ENCODE measurements at places on chromosomes 4 and X.

DNA sequence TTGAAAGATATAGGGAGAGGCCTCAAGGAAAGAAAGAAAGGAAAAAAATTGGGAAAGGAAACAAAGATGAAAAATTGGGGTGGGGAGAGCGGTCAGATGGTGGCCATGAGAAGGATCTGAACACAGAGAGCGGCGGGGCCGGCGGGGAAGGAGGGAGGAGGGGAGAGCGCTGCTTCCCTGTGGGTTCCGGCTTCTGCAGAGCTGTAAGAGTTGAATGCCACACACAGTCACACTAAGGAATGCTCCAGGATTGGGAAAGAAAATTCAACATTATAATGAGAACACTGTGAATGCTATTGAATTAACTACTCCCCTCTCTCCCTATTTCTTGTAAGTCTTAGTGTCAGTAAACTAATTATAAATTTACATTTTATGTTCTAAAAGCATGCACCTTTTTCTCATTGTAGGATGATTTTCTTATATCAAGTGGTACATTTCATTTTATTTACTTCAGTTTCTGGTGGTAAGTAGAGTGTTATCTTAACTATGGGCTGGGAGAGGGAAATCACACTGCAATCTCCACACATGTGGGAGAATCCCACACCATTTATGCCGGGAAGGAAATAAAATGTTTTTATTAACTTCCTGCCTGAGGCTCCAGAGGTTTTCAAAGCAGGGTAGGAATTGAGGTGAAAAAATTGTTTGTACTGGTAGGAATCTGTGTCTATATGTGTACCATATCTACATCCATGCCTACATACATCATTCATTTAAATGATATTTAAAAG, 904 bp downstream of the F11 start:
- no peak for DNase-seq

DNA sequence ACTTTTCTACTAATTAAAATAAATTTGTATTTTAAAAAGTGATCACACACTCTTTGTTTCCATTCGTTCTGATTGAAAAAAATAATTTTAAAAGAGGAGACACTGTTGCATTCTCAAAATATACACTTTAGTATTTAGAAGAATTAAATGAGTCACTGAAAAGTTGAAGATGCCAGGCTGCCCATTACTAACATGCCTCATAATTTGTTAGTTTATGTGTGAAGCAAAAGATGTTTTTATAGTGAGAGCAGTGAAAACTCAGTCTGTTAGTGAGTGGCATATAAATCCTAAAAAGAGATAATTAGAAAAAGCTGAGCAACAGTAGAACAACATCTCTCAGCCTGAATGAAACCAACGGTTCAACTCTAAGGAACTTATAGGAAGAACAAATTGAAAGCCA, 143.4 kb downstream of the CDS1 start:
- DNase-seq = no peak

DNA sequence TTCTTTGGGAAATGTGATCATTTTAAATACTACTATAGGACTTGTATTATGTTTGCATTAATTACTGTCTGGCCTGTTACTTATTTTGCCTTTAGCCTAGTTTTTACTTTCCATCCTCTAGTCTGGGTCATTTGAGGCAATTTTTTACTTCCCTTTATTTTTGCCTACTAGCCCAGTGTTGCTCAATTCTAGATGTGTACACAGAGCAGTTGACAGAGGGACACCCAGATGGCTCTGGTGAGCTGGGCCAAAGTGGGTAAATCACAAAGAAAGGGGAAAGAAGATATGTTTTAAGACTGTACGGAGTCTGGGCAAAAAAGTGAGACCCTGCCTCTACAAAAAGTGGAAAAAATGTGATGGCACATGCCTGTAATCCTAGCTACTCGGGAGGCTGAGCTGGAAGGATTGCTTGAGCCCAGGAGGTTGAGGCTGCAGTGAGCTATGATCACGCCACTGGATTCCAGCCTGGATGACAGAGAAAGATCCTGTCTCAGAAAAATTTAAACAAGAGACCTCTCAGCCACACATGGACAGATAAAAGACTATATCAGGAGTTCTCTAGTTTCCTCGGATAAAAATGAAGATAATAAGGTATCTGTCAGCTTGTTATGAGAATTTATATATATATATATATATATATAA, 35.7 kb downstream of the APOO start:
- DNase-seq = no peak

DNA sequence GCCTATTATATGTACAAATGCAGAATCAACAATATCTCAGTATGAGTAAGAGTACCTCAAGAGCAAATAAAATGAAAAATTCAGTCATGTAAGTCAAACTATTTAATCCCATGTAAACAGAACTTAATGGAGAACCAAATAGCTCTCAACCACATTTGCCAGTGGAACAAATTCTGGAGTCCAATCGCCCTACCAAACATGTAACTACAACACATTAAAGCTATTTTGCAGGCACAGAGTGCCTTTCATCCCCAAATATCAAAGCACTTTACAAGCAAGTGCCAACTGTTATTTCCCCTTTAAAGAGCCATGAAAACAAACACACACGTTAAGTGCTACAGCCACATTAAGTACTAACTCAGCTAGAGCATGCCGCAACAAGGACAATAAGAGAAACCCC, 51.3 kb downstream of the PCDH19 start:
- no peak for DNase-seq

- DNase-seq = no peak
Measured at GRCh38 chrX:129998021-129998420, 15.6 kb downstream of the BCORL1 start.

GRCh38 chrX:68396953-68397352, 36.3 kb downstream of the OPHN1 start:
- DNase-seq = no peak

DNA sequence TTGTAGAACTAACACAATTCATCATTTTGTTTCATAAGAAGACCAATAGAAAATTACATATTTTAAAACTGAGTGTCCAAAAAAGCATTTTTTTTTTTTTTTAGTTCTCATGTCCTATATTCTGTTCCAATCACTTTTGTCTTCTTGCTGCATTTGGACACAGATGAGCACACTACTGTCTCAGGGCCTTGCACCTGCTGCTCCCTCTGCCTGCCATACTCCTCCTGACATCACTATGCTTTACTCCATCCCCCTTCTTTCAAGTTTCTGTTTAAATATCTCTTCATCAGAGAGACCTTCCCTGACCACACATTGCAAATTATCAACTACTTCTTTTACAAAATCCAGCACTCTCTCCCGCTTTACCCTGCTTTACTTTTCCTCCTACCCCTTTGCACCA, 230.7 kb upstream of the GK2 start:
- no peak for DNase-seq

DNA sequence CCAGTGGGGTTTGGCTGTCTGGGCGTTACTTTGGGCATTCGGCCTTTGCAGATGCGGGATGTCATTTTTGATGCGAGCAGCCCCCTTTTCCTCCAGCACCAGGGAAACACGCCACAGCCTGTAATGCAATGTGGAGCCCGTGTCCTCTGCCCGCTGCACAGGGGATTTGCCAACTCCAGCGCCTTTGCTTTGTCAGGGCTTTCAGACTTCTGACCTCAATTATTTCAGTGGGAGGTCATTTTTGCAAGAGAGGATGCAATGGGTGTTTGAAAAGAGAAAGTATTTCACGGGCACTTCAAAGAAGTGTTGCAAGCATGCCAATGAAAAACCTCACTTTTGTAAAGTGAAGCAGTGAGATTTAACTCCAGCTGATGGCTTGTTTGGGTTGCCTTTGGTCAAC, 11.5 kb downstream of the CLCN4 start:
- DNase-seq = no peak

GRCh38 chrX:31130457-31131220, 58.8 kb upstream of the FTHL17 start:
- no peak for DNase-seq

DNA sequence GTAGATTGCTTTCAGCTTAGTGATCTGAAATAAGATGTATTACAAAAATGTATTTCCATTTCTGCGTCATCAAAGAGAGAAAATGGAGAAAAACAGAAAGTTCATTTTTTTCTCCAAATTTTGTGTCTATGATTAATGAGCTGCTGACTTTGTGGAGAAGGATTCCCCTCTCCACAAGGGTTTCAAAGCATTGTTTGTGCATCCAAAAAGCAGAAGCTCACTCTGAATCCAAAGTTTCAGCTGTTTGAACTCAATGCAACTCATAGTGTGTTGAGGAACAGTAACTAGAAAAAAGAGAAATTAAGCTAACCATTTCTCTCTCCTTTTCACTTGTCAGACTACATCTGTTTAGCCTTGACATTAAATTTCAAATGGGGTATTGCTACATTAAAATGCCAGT, 62.9 kb upstream of the SLC7A11 start:
- DNase-seq = no peak

DNA sequence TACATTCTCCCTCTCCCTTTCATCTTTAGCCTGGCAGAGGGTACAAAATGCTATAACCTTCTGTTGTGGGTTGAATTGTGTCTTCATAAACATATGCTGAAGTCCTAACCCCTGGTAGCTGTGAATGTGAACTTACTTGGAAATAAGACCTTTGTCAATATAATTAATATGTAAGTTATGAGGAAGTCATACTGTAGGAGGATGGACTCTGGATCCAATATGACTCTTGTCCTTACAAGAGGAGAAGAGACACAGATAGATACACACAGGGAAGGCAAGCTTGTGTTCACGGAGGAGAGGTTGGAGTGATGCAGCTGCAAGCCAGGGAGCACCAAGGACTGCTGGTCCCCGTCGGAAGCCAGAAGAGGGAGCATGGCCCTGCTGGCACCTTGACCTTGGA, 94.7 kb downstream of the SLC2A9 start:
- DNase-seq = no peak

DNA sequence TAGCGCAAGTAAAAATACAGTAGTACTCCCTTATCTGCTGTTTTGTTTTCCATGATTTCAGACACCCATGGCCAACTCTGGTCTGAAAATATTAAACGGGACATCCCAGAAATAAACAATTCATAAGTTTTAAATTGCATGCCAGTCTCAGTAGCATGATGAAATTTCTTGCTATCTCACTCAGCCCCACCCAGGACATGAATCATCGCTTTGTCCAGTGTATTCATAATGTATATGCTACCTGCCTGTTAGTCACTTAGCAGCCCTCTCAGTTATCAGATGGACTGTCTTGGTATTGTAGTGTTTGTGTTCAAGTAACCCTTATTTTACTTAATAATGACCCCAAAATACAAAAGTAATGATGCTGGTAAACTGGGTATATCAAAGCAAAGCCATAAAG, 158.2 kb upstream of the DDIT4L start:
- no peak for DNase-seq

DNA sequence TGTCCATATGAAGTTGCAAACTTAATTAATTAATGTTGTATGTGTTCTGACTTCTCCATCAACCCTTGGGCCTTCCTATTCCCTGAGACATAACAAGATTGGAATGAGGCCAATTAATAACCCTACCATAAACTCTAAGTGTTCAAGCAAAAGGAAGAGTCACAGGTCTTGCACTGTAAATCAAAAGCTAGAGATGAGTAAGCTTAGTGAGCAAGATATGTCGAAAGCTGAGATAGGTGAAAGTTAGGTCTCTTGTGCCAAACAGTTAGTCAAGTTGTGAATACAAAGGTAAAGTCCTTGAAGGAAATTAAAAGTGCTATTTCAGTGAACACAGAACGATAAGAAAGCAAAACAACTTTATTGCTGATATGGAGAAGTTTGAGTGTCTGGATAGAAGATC, 58.2 kb upstream of the GPRIN3 start:
- DNase-seq = no peak
